ENCODE measurements at places on chromosomes 4 and X. TPM values are rescaled to one million over a fixed set of nuclear protein-coding genes. Genes with fewer than 3 reads are reported as not detected.

Gene CASP3
- 26.4 TPM for total RNA-seq

Gene CT45A6
- total RNA-seq = not detected

Gene ARHGEF38
- not detected for total RNA-seq

Gene RGS12
- total RNA-seq = 15.7 TPM

Gene PROM1
- total RNA-seq = 0.17 TPM

Gene PCDH7
- total RNA-seq = 9.0 TPM

Gene VEGFC
- 67.2 TPM for total RNA-seq

Gene NWD2
- not detected for total RNA-seq

Gene RIBC1
- total RNA-seq = 0.77 TPM

Gene ZFP42
- total RNA-seq = 0.26 TPM

Gene APLN
- 0.17 TPM for total RNA-seq

Gene CT45A10
- total RNA-seq = not detected

Gene SSX4
- total RNA-seq = not detected

Gene TLR10
- not detected for total RNA-seq

DNA sequence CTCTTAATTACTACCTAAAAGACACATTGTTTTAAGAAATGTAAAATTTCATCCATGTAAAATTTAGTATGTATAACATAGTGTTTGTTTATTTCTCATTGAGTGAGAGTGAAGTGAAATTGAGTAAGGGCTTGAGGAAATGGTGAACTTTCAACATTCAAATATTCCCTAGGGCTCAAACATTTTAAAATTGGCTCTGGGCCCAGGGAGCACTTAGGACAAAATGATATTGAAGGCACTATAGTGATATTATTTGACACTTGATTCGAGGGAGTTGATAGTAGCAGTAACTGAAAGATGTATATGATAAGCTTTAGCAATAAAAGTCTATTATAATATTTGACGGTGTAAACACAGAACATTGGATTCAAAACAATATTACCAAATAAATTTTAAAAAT, 1244.0 kb upstream of the TENM3 start:
- no peaks in the 10 kb centered on the region for H3K4me1 ChIP-seq
- H3K27ac ChIP-seq = no peak overlapping the region
- DNase-seq = peak; percentile 46
- H3K27me3 ChIP-seq = no peaks in the 10 kb centered on the region
- H3K4me3 ChIP-seq = no peak overlapping the region

DNA sequence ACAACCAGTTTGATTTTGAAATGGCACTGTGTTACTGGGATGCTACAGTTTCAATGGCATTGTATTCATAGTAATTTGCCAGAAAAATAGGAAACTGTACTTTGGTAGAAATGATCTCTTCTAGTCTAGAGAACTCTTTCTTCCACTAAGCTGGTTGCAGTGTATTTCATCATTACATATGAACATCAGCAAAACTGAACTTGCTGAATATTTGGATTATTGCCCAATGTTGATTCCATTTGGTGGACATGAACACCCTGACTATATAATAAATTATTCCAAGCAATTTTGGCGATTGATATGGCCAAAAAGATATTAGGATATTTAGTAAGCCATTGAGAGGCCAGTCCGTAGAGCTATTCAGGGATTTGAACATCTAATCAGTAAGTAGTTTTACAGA, 191.8 kb upstream of the CXorf66 start:
- DNase-seq = no peak
- no peaks in the 10 kb centered on the region for H3K36me3 ChIP-seq
- H3K4me1 ChIP-seq = no peaks in the 10 kb centered on the region
- no peak overlapping the region for H3K4me3 ChIP-seq
- H3K27ac ChIP-seq = no peak overlapping the region
- H3K27me3 ChIP-seq = no peaks in the 10 kb centered on the region

DNA sequence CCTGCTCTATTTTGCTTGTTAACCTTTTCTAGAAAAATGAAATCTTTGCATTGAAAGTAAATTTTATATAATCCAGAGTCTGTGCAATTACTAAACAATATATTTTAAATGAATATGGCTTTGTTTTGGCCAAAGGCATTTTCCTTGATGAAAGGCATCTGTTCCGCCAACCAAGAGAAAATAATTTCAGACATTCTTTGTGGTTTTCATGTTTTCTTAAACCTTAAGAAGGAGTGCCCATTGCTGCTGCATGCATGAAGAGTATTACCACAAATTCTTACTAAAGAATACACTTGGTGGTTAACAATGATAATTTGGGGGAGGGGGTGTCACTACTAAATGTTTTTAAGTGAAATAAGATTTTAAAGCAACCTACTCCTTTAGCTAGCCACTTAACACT, 2.7 kb upstream of the PDGFC start:
- DNase-seq = peak; percentile 84
- no peaks in the 10 kb centered on the region for H3K36me3 ChIP-seq
- peaks cover 17% of the 10 kb centered on the region for H3K4me1 ChIP-seq
- H3K4me3 ChIP-seq = no peak overlapping the region
- no peaks in the 10 kb centered on the region for H3K27me3 ChIP-seq

DNA sequence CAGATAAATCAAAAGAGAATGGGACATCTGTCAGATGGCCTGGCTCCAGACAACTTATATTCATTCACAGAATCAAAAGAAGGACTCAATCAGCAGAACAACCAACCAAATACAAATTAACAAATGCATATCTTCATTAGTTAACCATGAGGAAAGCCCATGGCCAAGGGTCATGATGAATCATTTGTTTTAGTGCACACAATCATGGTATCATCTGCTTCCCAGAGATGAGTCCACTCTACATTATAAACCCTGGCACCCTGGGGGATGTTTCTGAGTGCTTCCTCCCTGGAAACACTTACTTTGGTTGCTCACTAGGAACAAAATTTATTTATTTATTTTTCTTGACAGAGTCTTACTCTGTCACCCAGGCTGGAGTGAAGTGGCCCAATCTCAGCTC, 453.3 kb upstream of the HS3ST1 start:
- H3K27me3 ChIP-seq = no peaks in the 10 kb centered on the region
- no peak overlapping the region for H3K27ac ChIP-seq
- no peak overlapping the region for H3K4me3 ChIP-seq
- DNase-seq = no peak

DNA sequence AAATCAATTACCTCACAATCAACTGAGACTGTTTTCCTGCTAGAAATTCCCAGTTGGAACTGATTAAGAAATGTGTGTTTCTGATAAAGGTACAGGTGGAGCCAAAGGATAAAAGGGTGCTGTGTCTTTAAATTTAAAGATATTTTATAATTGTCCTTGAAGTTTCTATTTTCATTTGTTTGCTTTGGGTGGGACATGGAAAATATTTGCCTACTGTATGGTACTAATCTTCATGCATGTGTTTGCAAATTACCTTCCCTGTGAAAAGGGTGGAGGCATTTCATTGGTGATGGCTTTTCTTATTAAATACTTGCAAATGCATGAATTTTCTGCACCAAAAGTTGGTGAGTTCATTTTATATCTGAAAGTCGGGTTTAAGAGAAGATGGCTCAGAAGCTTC, 215.9 kb downstream of the RELL1 start:
- H3K4me1 ChIP-seq = no peaks in the 10 kb centered on the region
- no peaks in the 10 kb centered on the region for H3K27me3 ChIP-seq
- no peak overlapping the region for H3K4me3 ChIP-seq

GRCh38 chr4:16995451-16995850, 97.0 kb upstream of the LDB2 start:
- no peak for DNase-seq
- H3K36me3 ChIP-seq = no peaks in the 10 kb centered on the region
- H3K27ac ChIP-seq = no peak overlapping the region

DNA sequence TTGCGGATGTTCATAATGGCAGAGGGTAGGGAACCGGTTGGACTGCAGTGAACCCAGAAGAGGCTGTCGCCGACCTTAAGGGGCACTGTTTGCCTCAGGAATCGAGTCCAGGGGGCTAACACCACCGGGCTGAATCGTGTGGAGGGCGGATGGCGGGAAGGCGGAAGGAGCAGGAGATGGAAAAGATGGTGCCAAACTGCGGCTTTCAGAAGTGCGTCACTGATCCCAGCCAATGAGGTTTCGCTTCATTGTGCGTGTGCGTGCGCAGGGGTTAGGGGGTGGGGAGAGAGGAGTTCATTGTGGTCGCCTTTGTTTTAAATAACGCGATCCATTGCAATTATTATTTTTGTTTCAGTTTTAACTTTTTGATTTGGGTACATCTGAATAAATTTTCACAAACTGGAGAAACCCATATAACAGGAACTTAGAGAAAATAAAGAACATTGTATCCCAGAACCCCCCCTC, at the start of gene NAA11:
Gene NAA11, minus strand, starts transcription at position 198 of the 465 bp plus-strand sequence. Its CDS starts 184 bp downstream, at position 14.
- no peak within 1 kb of the TSS for H3K27ac ChIP-seq
- no peak for DNase-seq
- H3K27me3 ChIP-seq = no peaks in the 10 kb centered on the region
- no peak within 1 kb of the TSS for H3K4me3 ChIP-seq
- no peaks in the 10 kb centered on the region for H3K36me3 ChIP-seq

- H3K27me3 ChIP-seq = no peaks in the 10 kb centered on the region
- DNase-seq = no peak
- H3K36me3 ChIP-seq = no peaks in the 10 kb centered on the region
- H3K4me1 ChIP-seq = no peaks in the 10 kb centered on the region
- no peak overlapping the region for H3K4me3 ChIP-seq
Observed at GRCh38 chr4:87298362-87298761, 24.3 kb downstream of the HSD17B13 start.

- H3K4me1 ChIP-seq = no peaks in the 10 kb centered on the region
- H3K36me3 ChIP-seq = peaks cover 2% of the 10 kb centered on the region
- no peaks in the 10 kb centered on the region for H3K27me3 ChIP-seq
- H3K4me3 ChIP-seq = no peak overlapping the region
- H3K27ac ChIP-seq = no peak overlapping the region
Observed at GRCh38 chrX:153804100-153804595, 9.7 kb downstream of the SSR4 start.

- DNase-seq = peak; percentile 65
- H3K27ac ChIP-seq = no peak overlapping the region
- H3K4me3 ChIP-seq = no peak overlapping the region
- no peaks in the 10 kb centered on the region for H3K27me3 ChIP-seq
- peaks cover 23% of the 10 kb centered on the region for H3K4me1 ChIP-seq
Observed at GRCh38 chr4:2860391-2861348, 17.0 kb downstream of the ADD1 start.

GRCh38 chr4:3857269-3857926, 91.2 kb downstream of the ADRA2C start:
- no peak overlapping the region for H3K27ac ChIP-seq
- H3K27me3 ChIP-seq = peaks cover 4% of the 10 kb centered on the region
- no peaks in the 10 kb centered on the region for H3K4me1 ChIP-seq
- H3K4me3 ChIP-seq = no peak overlapping the region
- H3K36me3 ChIP-seq = no peaks in the 10 kb centered on the region

- no peaks in the 10 kb centered on the region for H3K4me1 ChIP-seq
- H3K27ac ChIP-seq = peak overlapping the region; percentile 28
Observed at GRCh38 chr4:123588631-123589241, 192.1 kb downstream of the SPRY1 start.

GRCh38 chr4:167383291-167383690, 149.0 kb upstream of the SPOCK3 start:
- no peak for DNase-seq
- no peaks in the 10 kb centered on the region for H3K4me1 ChIP-seq
- H3K36me3 ChIP-seq = no peaks in the 10 kb centered on the region
- no peak overlapping the region for H3K4me3 ChIP-seq
- no peaks in the 10 kb centered on the region for H3K27me3 ChIP-seq
- no peak overlapping the region for H3K27ac ChIP-seq

DNA sequence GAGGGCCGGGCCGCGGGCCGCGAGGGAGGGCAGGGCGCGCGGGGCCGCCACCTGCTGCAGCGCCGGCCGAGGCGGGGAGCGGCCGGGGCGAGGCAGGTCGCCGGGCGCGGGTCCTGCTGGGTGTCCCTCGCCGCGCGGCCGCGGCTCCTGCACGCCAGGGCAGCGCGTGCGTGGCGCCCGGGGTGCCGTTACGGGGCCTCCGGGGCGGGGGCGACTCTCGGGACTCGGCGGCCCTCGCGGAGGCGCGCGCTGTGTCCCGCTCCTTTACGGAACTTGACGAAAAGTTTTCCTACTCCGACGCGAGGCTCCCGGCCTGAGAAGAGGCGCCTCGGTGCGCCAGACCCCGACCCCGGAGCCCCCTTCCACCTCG, 329 bp downstream of the TBC1D14 start:
- no peak for DNase-seq
- no peaks in the 10 kb centered on the region for H3K36me3 ChIP-seq
- H3K27ac ChIP-seq = no peak overlapping the region
- peaks cover 2% of the 10 kb centered on the region for H3K27me3 ChIP-seq

DNA sequence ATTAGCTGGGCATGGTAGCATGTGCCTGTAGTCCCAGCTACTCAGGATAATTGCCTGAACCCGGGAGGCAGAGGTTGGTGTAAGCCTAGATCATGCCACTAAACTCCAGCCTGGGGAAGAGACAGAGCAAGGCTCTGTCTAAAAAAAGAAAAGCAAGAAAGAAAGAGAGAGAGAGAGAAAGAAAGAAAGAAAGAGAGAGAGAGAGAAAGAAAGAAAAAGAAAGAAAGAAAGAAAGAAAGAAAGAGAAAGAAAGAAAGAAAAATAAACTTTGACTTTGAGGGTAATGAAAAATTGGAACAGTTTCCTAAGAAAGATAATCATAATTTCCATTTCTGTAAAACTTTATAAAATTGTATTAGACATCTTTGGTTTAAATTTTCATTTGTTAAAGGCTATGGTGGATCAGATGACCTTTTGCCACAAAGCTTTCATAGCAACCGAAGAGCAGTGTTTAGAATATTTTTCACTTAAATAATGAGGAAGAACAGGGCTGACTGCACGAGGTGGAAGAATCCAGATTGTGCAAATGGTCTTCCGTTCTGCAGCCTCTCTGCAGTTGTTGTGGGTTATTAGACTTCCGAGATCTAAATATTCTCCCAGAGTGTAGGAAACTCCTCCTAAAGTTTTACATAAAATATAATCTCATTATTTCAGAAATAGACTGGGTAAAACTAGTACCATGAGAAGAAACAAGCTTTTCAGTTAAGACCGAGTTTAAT, 55.9 kb downstream of the RBM47 start:
- no peak overlapping the region for H3K4me3 ChIP-seq
- no peaks in the 10 kb centered on the region for H3K27me3 ChIP-seq
- no peak for DNase-seq
- no peaks in the 10 kb centered on the region for H3K36me3 ChIP-seq
- H3K4me1 ChIP-seq = no peaks in the 10 kb centered on the region
- no peak overlapping the region for H3K27ac ChIP-seq

- H3K27ac ChIP-seq = no peak overlapping the region
- no peak for DNase-seq
- H3K27me3 ChIP-seq = no peaks in the 10 kb centered on the region
- H3K4me1 ChIP-seq = no peaks in the 10 kb centered on the region
- no peak overlapping the region for H3K4me3 ChIP-seq
- H3K36me3 ChIP-seq = no peaks in the 10 kb centered on the region
Observed at GRCh38 chr4:55758570-55758969, 61.0 kb upstream of the EXOC1L start.

DNA sequence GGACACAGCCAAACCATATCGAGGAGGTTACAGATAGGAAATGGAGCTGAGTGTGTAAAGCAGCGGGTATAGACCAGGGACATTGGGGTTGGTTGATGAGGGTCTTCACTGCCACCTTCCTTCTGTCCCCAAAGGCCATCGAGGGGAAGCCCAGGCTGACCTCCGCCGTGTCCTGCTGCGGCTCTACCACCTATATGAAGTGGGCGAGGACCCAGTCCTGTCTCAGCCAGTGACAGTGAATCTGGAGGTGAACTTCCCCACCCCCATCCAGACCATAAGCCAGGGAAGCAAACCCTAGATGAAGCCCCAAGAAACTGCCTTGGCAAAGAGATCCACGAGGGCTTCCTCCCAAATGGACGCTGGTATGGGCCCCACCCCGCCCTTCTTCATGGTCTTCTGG, 23.2 kb upstream of the MRFAP1 start:
- DNase-seq = no peak
- no peaks in the 10 kb centered on the region for H3K4me1 ChIP-seq
- no peak overlapping the region for H3K4me3 ChIP-seq
- H3K27ac ChIP-seq = no peak overlapping the region
- peaks cover 4% of the 10 kb centered on the region for H3K36me3 ChIP-seq
- H3K27me3 ChIP-seq = no peaks in the 10 kb centered on the region
